Motor neuron (in vitro differentiated cells): ENCODE measurements at places on chromosomes 2 and 18.

- ATAC-seq: no peak
These were observed 680.8 kb downstream of the NYAP2 start for GRCh38 chr2:226080334-226080733.

DNA sequence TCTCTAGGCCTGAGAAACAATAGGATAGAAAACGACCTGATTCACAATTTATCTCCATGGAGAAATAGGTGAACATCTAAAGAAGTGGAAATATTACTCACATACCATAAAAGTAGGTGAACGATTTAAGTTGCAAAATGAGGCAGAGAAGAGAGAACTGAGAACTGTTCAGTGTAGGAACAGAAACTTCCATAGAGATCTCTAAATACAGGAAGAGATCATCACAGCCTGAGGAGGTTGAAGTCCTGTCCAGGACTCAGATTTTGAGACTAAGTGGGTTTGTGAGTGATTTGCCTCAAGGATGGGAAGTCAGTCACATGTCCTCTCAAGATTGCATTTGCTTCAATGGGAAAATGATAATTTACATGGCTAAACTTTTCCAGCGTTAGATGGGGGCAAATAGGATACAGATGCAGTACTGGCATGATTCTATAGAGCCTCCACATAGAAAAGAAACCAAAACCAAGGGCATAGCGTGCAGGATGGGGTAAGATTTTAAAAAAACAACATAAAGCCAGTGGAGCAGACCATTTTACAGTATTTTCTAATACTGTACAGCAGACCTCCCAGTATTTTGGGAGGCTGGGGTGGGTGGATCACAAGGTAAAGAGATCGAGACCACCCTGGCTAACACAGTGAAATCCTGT is 68.8 kb downstream of the MEP1B start:
- ATAC-seq: no peak

GRCh38 chr2:86382698-86383097 is 45.3 kb upstream of the REEP1 start:
- no peak for ATAC-seq

DNA sequence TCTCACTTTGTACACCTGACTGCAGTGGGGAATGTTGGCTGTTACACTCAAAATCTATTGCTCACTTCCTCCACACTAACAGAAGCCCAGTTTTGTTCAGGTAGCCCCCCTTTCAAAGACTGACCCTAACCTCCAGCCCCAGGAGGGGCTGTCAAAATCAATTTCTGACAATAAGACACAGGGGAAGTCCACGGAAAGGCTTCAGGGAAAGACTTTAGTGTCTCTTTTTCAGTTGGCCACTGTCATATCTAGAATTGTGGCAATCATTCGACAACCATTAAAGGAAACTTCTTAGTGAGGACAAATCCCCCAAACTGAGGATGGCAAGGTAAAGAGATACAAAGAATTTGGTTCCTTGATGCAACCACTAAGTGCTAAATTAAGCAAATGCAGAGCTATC is 59.0 kb downstream of the BARD1 start:
- ATAC-seq: no peak

- ATAC-seq: no peak
These were observed 607 bp upstream of the UBE2F start for GRCh38 chr2:237966250-237966564.

DNA sequence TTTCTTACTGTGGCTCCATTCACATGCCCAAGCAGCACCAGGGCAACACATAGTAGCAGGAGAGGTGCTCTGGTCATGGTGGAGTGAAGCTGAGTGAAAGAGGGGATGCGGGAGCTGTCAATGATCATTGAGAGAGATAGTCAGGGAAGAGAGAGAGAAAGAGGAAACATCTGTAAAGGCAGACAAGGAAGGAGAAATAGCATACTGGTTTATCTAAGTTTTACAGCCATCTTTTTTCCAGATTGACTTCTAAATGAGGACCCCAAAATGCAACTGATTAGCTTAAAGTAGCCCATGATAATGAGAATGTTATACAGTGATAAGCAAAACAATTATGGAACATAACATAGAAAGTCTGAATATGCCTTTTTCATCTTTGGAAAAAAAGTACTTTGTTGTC is at the start of gene C2orf66:
TSS of gene C2orf66 (minus strand) at position 96 of the 400 bp plus-strand sequence. CDS start at position 77, 19 bp downstream.
- ATAC-seq: no peak

GRCh38 chr2:2708575-2709430 is 377.7 kb upstream of the MYT1L start:
- ATAC-seq: no peak
